NCI-H748 treated with DMSO at 0.1 percent for 48 hours (cell line): ENCODE measurements at places on chromosomes 2 and 18.
A peak's percentile ranks its signal among the peaks of the same experiment; 100 is the strongest.

DNA sequence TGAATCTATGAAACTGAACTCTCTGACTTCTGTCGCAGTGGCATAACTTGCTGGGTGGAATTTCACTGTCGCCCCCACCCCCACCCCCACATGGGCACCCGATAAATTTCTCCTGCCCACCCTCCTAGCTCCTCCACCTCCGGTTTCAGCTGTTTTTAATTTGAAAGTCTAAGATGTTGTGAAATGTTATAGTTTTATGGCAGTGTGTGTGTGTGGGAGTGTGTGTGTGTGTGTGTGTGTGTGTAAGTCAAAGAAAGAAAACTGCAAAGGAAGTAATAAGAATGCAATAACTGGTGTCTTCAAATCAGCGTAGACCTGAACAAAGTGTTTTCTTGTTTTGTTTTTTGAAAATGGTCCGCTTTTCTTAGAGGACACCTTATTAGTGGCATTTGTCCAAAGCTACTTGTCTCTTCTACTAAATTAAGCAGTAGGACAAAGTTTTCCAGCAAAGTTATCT is 388 bp downstream of the DTNA start:
- peak; percentile 51 for DNase-seq

DNA sequence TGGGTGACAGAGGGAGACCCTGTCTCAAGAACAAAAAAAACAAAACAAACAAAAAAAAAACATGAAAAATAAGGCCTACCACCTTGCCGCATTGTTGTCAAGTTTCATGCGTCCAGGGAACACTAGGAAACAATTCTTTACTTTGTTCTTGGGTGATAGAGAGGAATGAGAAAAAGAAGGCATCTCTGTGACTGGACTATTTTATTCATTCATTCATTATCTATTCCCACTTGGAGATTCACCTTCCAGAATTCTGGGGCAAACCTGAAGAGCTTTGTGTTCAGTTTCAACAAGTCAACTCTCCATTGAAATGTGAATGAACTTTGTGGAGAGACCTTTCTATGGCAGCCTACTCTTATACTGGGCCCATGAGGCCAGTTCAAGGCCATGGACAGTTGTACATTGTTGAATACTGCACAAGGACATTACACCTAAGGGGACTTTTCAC is 88.5 kb upstream of the NDUFV2 start:
- no peak for DNase-seq

DNA sequence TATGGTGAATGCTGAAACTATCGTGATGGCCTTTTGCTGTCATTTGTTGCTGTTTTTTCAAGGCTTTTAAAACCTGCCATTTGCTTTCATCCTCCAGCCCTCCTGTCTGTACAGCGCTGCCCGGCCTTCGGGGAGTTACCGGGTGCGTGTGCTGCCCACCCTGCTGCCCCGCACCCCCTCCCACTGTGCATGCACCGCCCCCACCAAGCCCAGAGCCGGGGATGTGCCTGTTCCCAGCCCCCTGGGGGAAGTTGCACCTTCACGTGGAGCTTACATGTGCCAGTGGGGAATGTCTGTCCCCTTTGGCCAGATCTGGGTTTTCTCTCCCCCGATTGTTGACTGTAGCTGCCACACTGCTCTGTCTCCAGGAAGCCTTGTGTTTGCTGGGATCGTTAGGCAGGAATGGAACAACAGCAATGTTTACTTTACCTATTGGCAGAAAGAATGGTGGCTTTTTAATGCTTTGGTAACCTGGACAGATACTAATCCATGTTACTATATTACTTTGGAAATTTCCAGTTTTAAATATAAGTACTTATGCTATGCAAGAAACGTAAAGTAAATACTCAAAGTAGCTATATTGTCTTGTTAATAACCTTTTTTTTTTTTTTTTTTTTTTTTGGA is 64.8 kb upstream of the RBM44 start:
- DNase-seq: no peak

DNA sequence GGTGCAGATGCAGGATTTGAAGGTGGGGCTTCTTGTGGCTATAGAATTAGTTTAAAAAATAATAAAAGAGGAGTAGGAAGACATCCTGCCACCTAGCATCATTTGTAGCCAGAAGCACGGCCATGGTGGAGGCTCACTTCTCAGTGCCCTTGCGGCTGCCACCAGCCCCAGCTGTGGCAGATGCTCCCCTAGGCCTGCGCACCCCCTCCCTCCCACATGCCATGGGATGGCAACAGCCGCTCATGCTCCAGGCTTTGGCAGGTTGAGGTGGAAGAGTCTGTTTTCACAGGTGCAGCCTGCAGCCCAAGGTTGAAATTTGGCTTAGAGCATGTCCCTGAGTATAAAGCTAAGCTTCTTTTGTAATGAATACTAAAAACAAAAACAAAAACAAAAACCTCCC is 96.4 kb downstream of the GATA6 start:
- DNase-seq: no peak

GRCh38 chr2:68693951-68694350 is 40.7 kb upstream of the ARHGAP25 start:
- no peak for DNase-seq

- DNase-seq: no peak
Measured at GRCh38 chr2:100174026-100174431, 31.6 kb upstream of the AFF3 start.

DNA sequence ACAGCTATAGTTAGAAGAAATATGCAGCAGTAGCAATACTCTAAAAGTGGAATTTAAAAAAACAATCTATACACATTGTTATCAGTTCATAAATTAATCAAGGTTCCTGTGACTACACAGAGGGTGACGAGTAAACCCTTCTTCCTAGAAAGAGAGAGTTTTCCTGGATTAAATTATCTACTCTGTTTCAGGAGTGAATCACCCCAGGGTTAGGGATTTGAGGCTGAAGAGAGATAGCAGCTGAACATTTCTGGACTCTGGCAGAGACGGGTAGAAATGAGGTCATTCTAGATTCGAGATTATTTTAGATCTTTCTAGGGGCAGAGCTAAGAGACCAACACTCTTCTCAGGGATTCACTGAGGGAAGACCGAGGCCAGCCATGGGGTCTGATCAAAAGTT is 38.8 kb upstream of the PMAIP1 start:
- DNase-seq: no peak

DNA sequence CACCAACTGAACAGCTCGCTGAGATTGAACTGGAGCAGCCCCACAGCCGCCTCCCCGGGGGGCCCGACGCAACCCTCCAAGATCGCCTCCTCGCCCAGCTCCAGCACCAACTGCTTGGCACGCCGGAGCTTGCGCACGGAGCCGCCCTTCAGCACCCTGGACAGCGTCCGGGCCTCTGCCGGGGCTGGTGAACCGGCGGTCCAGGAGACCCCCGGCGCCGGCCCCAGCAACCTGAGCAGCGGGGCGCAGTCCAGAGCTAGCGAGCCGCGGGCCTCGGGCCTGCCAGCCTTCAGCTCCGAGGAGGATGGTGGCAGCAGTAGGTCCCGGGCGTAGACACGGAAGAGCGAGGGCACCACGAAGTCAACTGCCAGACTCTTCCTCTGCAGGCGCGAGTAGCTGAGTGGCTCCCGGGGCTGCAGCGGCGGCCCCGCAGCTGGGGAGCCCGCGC is 1.2 kb downstream of the ALK start:
- no peak for DNase-seq

GRCh38 chr2:71862921-71863320 is 284.7 kb downstream of the CYP26B1 start:
- DNase-seq: no peak

DNA sequence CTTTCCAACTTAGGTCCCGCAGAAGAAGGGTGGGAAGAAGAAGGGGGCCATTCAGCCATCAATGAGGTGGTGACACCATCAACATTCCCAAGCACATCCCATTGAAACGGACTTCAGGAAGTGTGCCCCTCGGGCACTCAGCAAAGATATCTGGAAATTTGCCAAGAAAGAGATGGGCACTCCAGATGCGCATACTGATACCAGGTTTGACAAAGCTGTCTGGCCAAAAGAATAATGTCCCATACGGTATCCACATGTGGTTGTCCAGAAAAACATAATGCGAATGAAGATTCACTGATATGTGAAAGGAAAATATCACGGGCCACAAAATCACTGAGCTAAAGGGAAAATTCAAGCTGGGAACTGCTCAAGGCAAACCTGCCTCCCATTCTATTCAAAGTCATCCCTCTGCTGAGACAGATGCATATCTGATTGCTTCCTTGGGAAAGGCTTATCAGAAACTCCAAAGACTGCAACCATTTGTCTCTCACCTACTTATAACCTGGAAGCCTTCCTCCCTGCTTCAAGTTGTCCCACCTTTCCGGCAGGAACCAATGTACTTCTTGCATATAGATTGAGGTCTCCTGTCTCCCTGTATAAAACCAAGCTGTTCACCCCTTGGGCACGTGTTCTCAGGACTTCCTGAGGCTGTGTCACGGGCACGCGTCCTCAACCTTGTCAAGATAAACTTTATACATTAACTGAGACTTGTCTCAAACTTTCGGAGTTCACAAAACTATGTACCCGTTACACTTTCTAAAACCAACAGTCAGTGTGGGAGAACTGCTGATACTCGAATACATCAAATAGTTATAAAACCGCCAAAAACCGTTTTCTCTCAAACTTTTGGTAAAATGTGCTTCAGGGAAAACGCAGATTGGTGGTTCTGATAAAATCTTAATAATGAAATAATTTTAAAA is 1.3 kb upstream of the PDK1 start:
- DNase-seq: no peak

- DNase-seq: no peak
Measured at GRCh38 chr2:223051693-223052289, at the start of gene KCNE4. TSS of gene KCNE4 (plus strand) at chr2:223052190. CDS start at chr2:223052831, 641 bp downstream.
